Hindlimb muscle (tissue), 1 donor: ENCODE measurements at places on chromosomes 7 and 10. TPM values are rescaled to one million over a fixed set of nuclear protein-coding genes. Genes with fewer than 3 reads are reported as not detected.

Gene ELMO1
- 28.3 TPM for polyA plus RNA-seq

Gene SEC31B
- polyA plus RNA-seq = 12.4 TPM

Gene SPDYE17
- polyA plus RNA-seq = not detected

Gene BAMBI
- 1.8 TPM for polyA plus RNA-seq

Gene NDUFB2
- polyA plus RNA-seq = 148 TPM

Gene GNG11
- 24.7 TPM for polyA plus RNA-seq

Gene OR9A2
- polyA plus RNA-seq = not detected

Gene TSPAN14
- 57.7 TPM for polyA plus RNA-seq

Gene SEMA3D
- polyA plus RNA-seq = 12.3 TPM

Gene REEP3
- polyA plus RNA-seq = 12.4 TPM

Gene CRTAC1
- 0.35 TPM for polyA plus RNA-seq

Gene C7orf57
- polyA plus RNA-seq = not detected

Gene GJD4
- 4.2 TPM for polyA plus RNA-seq

Gene CYP2C19
- polyA plus RNA-seq = not detected

Gene CHAT
- polyA plus RNA-seq = not detected

Gene NSUN6
- polyA plus RNA-seq = 17.8 TPM

Gene DRGX
- polyA plus RNA-seq = not detected

Gene FMC1
- polyA plus RNA-seq = 21.0 TPM

Gene SMIM30
- polyA plus RNA-seq = 82.9 TPM

Gene ITPRID1
- polyA plus RNA-seq = 0.61 TPM

Gene POM121L12
- polyA plus RNA-seq = not detected
